ENCODE measurements at places on chromosomes 11 and 22.

DNA sequence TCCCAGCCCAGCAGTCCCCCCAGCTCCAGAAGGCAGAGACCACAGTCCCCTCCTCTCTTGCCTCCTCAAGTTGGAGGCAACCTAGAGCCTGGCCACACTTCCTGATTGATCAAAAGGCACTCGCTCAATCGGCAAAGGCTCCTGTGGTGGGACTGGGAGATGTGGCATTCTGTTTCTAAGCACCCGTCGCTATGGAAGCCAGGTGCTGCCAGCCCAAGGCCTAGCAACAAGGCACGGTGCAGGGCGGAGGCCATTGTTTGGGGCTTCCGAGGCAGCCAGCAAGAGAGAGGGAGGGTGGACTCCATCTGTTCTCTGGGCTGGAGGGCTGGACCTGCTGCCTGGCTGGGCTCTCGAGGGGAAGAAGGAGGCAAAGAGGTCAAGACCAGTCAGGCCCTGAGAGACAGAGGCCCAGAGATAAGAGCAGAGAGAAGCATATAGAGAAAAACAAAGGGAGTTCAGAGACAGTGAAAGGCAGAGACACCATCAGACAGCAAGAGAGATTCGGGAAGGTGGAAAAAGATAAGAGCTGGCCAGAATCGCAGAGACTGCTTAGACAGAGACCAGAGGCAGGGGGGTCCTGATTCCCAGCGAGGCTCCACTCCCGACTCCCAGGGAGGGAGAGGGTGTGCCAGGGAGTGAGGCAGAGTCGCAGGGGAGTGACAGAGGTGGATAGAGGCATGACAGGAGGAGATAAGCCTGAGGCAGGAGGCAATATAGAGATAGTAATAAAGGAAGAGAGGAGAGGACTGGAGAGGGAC lies 21.2 kb downstream of the PDE2A start:
- DNase-seq = no peak

GRCh38 chr11:17014321-17014832 lies at the start of gene PLEKHA7:
PLEKHA7 (minus strand) TSS chr11:17014414; CDS start chr11:17014401, 13 bp downstream.
- DNase-seq = peak; percentile 38

DNA sequence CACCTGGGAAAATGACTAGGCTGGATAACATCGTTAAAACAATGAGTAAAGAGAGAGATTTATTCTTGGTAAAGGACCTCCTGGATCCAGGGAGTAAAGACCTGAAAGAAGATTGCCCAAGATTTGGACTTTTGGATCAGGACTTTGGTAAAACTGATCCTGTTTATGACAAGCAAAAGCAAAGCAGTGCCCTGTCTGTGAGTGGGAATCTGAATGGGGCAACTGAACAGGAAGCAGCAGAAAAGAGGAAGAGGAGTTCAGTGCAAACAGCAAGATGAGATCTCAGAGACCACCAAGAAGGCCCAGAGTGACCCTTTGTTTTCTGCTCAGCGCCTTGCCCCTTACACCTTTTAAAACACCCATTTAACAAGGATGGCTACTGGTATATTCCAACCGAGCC lies 122.0 kb downstream of the VPREB1 start:
- no peak for DNase-seq

DNA sequence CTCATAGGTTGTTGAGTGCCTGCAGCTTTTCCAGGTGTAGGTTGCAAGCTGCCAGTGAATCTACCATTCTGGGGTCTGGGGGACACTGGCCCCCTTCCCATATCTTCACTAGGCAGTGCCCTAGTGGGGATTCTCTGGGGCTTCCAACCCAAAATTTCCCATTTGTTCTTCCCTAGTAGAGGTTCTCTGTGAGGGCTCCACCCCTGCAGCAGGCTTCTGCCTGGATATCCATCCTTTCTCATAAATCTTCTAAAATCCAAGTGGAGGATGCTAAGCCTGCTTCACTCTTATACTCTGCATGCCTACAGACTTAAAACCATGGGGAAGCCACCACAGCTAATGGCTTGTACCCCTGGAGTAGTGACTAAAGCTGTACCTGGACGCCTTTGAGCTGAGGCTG lies 33.4 kb downstream of the ANO3 start:
- DNase-seq = no peak

DNA sequence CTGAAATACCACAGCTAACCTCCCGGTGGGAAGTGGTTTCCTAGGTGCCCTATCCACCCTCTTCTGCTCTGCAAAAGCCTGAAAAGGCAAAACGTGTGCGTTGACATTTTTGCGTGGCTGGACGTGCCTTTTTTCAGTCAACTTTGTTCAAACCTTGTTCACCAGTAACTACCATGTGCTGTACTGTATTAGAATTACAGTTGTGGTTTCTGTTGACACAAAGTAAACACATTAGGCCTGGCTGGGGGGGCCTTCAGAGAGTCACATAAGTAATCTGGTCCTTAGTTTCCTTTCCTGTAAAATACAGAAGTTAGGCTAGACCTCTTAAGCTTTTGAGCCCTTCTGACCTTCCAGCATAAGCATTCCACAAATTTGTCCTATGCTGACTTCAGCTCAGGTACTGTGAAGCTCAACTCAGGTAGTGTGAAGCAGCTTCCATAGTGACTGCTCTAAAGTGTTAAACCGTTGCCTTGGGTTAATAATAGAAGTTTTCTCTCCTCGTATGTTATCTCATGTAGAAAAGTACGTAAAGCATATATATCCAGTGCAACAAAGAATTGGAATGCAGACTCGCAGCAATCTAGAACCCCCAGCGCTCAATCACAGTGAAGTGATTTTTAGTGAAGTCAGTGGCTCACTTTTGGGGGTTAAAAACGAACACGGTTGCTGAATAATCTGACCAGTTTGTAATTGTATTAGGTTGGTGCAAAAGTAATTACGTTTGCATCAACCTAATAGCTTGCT lies 1.8 kb downstream of the EWSR1 start:
- DNase-seq = no peak

GRCh38 chr11:112511271-112511670 lies 250.6 kb upstream of the PLET1 start:
- no peak for DNase-seq

GRCh38 chr11:76658651-76659650 lies 11.6 kb downstream of the LRRC32 start:
- DNase-seq = no peak

DNA sequence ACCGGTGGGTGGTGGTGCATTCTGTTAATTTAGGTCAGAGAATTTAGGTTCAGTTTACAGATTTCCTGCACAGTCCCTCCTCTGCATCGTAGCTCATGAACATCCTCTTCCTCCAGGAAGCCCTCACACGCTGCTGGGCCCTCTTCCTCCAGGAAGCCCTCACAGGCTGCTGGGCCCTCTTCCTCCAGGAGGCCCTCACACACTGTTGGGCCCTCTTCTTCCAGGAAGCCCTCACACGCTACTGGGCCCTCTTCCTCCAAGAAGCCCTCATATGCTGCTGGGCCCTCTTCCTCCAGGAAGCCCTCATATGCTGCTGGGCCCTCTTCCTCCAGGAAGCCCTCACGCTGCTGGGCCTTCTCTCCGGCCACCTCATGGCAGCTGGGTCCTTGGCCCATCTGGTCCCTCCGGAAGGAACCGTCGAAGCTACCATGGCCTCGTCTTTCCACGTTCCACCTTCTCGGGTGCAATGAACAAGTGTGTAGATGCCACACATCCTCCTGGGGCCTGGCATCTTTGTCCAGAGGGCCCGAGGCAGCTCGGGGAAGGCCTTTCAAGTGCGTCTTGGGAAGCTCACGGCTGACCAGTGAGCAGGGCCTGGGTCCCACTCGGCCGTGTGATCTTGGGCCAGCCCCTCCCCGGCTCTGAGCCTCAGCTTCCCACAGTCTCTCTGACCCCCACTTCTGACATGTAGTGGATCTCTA lies 58.9 kb upstream of the PPARA start:
- no peak for DNase-seq

- no peak for DNase-seq
These were observed 22.6 kb downstream of the DAGLA start for GRCh38 chr11:61702701-61703312.

- no peak for DNase-seq
These were observed 622.8 kb downstream of the BRD1 start for GRCh38 chr22:49204599-49205482.
